ENCODE measurements at places on chromosomes 16 and 17.

DNA sequence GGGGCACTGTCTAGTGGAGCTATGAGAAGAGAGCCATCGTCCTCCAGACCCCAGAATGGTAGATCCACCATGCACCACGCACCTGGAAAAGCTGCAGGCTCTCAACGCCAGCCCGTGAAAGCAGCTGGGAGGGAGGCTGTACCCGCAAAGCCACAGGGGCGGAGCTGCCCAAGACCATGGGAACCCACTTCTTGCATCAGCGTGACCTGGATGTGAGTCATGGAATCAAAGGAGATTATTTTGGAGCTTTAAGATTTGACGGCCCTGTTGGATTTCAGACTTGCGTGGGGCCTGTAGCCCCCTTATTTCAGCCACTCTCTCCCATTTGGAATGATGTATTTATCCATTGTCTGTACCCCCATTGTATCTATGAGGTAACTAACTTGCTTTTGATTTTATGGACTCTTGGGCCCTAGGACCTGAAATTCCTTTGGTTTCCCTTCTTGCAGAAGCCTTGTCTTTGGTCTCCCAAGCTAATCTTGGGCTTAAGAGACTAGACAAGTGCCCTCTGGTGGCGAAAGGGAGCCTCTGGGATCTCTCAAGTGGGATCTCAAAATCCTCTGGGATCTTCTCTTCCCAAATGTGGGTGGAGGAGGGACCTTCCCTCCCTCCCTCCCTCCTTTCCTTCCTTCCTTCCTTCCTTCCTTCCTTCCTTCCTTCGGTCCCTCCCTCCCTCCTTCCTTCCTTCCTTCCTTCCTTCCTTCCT, 58.2 kb upstream of the HAPSTR1 start:
- DNase-seq: no peak

- DNase-seq: no peak
These were observed 14.1 kb downstream of the TP53 start for GRCh38 chr17:7673239-7673638.

- no peak for DNase-seq
These were observed 48.7 kb downstream of the GPRC5B start for GRCh38 chr16:19835968-19836421.

DNA sequence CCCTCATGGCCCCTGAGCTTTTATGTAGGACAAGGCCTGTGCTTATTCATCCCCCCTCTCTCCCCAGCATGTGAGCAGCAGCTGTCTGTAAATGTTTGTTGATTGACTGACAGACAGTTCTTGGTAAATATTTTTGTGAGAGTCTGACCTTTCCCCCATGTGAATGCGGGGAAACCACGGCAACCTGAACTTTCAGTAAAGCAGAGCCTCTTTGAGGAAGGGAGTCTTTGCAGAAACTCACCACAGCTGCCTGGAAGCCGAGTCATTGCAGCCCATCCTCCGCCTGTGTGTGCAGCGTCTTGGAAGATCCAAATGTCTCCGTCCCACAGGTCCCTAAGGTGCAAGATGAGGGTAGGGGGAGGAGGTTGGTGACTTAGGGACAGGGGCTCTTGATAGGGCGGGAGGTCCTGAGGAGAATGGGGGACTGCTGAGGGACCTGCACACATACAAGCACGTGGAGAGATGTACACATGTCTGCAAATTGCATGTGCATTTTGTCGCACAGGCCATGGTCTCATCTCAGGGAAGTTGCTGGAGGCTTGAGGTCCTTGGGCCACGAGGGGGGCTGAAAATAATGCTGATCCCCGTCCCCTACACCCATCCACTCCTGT, 23.0 kb upstream of the IL21R start:
- no peak for DNase-seq

- no peak for DNase-seq
These were observed 125.2 kb downstream of the ZFHX3 start for GRCh38 chr16:72922714-72923113.

GRCh38 chr17:79607940-79608623, 2.8 kb downstream of the RBFOX3 start:
- no peak for DNase-seq

DNA sequence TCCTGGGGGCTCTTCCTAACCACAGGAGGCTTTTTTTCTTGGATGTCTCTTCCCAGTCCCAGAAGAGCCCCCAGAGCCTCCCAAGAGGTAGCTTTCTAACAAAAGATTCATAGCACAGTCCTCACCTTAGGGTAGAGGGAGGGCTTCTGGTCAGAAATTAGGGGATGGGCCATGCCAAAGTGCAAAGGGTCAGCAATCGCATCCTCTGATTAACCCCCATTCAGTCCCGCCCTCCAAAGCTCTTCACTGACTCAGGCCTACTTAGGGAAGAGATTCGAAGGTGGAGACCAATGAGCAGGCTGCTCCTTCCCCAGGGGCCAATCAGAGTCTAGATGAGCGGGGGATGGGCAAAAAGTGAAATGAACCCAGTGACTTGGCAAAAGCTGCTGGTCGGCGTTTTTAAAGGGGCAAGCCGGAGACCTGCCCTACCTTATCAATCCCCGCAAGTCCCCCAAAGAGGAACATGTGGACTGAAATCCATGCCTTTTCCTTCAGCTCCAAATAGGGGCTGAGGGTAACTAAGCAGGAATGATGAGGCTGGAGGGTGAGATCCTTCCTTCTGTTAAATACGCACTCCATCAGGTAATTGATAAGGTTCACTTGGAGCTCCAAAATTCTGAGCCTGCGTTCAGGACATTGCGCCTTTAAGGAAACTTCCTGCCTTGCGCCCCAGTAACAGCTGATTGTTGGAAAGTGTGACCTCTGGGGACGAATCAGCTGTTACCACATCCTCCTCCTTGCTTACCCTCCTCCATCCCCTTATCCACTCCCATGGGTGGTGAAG, 6.9 kb upstream of the TLCD2 start:
- peak; percentile 75 for DNase-seq

- no peak for DNase-seq
These were observed 20.3 kb downstream of the COX4I1 start for GRCh38 chr16:85819771-85820170.

DNA sequence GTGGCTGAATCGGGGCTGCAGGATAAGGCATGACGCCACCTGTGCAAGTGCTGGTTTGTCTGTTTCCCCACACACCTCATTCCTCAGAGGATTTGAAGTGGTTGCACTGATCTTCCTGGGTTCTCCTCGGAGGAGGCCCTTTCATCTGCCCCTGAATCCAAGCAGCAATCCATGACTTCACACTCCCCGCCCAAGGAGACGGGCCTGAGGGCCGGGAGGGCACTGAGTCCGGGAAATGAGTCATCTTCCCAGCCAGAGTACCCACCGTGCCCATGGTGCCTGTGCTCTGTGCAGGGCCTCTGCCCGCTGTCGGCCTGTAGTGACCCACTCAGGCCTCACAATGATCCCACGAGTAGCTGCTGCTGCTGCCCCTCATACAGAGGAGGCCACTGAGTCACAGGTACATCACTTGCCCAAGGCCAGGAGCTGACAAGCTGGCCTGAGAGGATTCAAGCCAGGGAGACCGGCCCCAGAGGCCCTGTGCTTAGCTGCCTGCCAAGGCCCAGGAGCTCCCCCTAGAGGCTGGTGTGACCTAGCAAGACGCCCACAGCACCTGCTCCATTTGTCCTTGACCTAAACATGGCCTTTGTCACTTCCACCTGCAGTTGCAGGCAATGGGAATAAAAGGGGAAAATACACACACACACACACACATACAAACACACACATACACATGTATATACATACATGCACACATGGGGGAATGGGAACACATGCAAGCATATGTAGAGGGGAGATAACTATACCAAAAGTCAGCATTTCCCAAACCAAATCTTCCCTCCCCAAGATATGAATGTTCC, 240.0 kb downstream of the C16orf95 start:
- DNase-seq: no peak

GRCh38 chr17:73710095-73710592, 65.9 kb upstream of the SDK2 start:
- DNase-seq: peak; percentile 51
